ENCODE measurements at places on chromosomes 1 and 21.

- DNase-seq: no peak
These were observed 31.6 kb downstream of the CLIC4 start for GRCh38 chr1:24776821-24777220.

GRCh38 chr1:155285063-155285462 lies 7.8 kb downstream of the HCN3 start:
- DNase-seq: no peak

DNA sequence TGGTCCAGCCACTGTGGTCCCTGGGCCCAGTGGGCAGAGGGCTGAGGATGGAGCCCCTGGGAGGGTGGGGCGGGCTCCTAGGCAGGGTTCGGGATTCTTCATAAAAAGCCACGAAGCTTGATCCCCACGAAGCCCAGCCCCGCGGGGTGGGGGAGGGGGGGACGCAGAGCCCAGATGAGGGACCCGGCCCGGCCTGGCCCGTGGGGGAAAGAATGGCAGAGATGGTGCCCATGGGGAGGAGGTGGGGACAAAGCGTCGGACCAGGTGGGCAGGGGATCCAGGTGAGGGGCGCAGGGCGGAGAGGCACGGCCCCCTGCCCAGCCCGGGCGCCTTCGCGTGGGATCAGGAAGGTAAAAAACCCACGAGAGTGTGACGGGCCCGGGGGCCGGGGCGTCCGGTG lies 6.0 kb upstream of the SMIM12 start:
- DNase-seq: no peak

GRCh38 chr1:157007306-157007705 lies 38.2 kb downstream of the ARHGEF11 start:
- DNase-seq: no peak

DNA sequence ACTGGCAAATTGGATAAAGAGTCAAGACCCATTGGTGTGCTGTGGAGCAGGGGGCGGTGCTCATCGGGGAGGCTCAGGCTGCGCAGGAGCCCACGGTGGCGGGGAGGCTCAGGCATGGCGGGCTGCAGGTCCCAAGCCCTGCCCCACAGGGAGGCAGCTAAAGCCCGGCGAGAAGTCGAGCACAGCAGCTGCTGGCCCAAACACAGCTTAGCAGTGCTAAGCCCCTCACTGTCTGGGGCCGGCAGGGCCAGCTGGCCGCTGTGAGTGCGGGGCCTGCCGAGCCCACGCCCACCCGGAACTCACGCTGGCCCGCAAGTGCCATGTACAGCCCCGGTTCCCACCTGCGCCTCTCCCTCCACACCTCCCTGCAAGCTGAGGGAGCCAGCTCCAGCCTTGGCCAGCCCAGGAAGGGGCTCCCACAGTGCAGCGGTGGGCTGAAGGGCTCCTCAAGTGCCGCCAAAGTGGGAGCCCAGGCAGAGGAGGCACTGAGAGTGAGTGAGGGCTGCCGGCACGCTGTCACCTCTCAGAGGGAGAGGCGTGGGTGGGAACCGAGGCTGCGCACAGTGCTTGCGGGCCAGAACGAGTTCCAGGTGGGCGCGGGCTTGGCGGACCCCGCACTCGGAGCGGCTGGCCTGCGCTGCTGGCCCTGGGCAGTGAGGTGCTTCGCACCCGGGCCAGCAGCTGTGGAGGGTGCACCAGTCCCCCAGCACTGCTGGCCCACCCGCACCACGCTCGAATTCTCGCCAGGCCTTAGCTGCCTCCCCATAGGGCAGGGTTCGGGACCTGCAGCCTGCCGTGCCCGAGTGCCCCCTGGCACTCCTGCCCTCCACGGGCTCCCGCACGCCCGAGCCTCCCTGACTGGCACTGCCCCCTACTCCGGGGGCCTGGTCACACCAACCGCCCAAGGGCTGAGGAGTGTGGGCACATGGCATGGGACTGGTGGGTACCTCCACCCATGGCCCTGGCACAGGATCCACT lies 263.4 kb downstream of the GPR52 start:
- DNase-seq: no peak

GRCh38 chr1:64196074-64196870 lies 7.2 kb upstream of the UBE2U start:
- no peak for DNase-seq

- no peak for DNase-seq
These were observed 144.1 kb downstream of the OMA1 start for GRCh38 chr1:58402444-58402843.

DNA sequence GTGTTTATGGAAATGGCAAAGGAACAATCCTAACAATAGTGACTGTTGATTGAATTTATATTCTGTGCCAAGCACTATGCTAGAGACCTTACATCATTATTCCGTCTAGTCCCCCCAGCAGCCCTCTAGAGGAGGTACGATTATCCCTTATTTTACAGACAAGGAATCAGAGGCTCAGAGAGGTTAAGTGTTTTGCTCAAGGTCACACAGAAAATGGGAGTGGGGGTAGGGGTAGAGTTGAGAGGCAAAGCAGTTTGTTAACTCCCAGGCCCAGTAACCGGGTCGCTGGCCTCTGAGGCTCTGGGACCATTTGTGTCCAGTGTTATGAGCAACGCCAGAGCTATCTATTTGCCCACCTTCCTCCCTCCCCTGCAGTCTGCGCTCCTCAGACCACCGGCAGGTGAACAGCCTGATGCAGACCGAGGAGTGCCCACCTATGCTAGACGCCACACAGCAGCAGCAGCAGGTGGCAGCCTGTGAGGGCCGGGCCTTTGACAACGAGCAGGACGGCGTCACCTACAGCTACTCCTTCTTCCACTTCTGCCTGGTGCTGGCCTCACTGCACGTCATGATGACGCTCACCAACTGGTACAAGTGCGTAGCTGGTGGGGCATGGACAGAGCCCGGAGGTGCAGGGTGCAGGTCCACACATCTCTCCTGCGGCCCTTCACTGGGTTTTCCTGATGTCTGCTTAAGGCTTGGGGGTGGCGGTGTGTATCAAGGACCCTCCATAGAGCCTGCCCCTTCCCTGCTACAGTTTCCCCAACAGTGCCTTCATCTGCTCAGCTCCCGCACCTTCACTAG lies 19.8 kb downstream of the SERINC2 start:
- DNase-seq: no peak

GRCh38 chr1:67559222-67559700 lies 125.7 kb upstream of the GADD45A start:
- peak; percentile 48 for DNase-seq

- no peak for DNase-seq
These were observed 63.9 kb upstream of the GRHL3 start for GRCh38 chr1:24255226-24255625.

DNA sequence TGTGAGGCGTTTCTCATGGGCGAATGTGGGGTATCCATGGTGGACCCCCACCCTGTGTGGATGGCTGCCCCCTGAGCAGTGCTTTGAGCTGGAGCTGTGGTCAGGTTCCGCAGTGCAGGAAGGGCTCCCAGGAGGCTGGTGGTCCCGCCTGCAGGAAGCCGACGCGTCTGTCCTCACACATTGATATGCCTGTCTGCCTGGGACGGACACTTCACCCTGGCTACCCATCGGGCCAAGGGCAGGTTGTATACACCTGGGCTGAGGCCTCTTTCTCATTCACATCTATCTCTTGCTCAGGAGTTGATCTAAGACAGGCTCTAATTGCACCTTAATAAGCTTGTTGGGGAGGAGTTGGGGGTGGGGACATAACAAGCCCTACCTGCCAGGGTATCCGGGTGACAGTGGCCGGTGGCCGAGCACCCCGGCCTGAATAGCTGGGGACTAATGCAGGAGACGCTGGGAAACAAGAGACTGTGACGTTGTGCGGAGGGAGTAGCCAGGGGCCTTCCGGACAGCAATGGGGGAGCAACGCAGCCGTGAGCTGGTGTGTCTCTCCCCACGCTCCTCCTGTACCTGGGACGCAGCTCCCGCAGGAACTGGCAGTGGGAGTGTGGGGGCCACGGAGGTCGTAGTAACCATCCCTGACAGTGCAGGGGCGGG lies 21.7 kb downstream of the PDXK start:
- peak; percentile 38 for DNase-seq

- DNase-seq: no peak
These were observed 177.6 kb upstream of the DPYD start for GRCh38 chr1:98098473-98098872.

GRCh38 chr1:160187407-160187806 lies 3.0 kb upstream of the CASQ1 start:
- DNase-seq: no peak

GRCh38 chr1:78715181-78715661 lies 65.6 kb downstream of the IFI44 start:
- DNase-seq: no peak

DNA sequence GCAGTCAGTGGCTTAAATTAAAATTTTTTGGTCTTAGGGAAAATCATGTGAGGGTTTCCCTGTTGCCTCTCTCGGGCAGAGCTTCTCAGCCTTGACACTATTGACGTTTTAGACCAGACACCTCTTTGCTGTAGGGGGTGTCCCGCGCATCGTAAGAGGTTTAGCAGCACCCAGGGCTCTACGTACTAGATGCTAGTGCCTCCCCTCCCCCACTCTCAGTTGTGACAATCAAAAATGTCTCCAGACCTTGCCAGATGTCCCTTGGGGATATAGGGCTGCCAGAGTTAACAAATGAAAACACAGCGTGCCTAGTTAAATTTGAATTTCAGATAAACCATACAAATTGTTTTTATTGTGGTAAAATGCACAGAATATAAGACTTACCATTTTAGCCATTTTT lies 293.3 kb downstream of the DISC1 start:
- DNase-seq: no peak

- no peak for DNase-seq
These were observed 395.8 kb downstream of the PTPRU start for GRCh38 chr1:29631836-29632805.

Measured in fibroblast of gingiva (primary cell).